Left ventricle myocardium superior (tissue), 1 donor: ENCODE measurements at places on chromosomes 2 and 18. TPM values are rescaled to one million over a fixed set of nuclear protein-coding genes. Genes with fewer than 3 reads are reported as not detected.

- no peak for DNase-seq
Observed at GRCh38 chr18:55265984-55266383, 306.7 kb upstream of the CCDC68 start.

Gene GPAT2
- total RNA-seq, result 5.5 TPM

Gene HOXD1
- not detected for total RNA-seq

DNA sequence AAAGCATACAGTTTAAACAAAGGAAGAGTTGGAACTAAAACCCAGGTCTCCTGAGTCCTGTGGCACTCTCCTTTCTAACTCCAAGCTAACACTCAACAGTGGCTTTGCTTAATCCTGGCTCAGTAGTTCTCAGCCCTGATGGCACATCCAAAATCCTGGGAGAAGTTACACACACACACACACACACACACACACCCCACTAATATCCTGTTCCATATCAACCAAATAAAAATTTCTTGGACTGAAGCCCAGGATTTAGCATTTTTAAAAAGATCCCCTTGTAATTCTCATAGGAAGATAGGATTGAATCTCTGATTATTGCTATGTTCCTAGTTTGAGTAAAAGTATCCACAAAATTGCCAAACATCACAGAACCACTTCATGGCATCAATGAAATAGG is 136.1 kb upstream of the RIOK3 start:
- no peak for DNase-seq

Gene COL6A3
- 59.5 TPM for total RNA-seq

GRCh38 chr2:163210430-163210918 is 371.9 kb upstream of the KCNH7 start:
- no peak for DNase-seq

- DNase-seq, result no peak
Observed at GRCh38 chr18:41732356-41732755, 222.7 kb upstream of the PIK3C3 start.

Gene SH3BP4
- 8.3 TPM for total RNA-seq
